ENCODE measurements at places on chromosomes 1 and 21.

GRCh38 chr1:185843986-185844385 lies 109.8 kb downstream of the HMCN1 start:
- DNase-seq = no peak

GRCh38 chr1:175599212-175599705 lies 144.1 kb downstream of the TNR start:
- DNase-seq = no peak

- no peak for DNase-seq
Measured at GRCh38 chr1:84253891-84254290, 47.6 kb upstream of the SAMD13 start.

GRCh38 chr1:6144647-6145395 lies 35.3 kb downstream of the CHD5 start:
- DNase-seq = no peak

DNA sequence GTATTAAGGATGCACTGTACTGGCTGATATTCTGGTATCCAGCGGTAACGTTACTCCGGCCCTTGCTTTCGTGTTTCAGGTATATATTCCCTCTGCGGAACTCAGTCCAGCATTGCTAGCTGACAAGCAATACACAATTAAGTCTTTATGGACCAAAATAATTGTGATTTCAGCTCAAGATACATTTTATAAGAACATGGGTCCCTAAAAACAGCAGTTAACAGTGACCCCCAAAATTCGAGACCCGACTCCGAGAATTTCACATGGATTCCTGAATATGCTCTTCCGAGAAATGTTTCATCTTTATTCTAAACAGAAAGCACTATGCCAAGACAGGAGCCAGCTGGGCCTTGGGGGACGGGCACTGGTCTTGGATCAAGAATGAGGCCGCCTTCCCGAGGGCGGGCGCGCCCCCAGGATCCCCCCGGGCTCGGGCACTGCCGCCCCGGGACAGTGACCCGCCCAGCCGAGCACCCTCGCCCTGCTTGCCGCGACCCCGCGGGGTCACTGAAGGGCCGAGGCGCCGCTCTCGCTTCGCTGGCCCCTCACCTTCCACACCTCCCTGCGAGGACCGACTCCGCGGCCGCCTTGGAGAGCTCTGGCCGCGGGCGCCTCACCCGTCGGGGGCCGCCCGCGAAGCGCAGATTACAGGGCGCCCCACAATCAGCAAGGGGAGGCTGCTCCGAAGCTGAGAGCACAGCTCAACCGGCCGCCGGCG lies 610 bp downstream of the SCYL3 start:
- DNase-seq = no peak

- no peak for DNase-seq
Measured at GRCh38 chr1:19412654-19413053, 72.7 kb downstream of the CAPZB start.

DNA sequence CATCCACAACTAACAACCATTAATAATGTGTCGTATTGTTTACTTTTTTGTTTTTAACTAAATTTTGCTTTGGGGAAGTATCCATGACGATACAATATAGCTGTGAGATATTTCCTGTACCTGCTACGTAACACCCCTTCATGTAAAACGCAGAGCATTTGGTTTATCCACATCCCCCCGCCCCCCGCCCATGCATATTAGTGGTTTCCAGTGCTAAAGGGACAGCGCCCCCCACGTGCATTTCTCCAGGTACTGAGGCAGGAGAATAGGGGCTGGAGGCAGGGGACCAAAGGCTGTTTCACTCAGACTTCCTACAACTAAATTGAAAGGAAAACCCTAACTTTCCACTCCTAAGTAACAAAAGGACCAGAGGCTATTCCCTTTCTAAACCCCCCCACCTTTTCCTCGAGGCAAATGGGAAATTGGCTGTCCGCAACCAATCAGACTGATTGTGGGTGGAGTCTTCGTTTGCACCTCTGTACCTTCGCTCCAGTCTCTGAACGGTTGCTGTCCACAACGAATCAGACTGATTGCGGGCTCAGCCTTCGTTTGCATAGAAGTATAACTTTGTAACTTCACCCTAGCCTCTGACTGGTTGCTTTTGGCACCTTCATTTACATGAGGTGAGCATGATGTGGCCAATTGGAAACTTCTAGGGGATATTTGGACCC lies 12.2 kb upstream of the RIPK4 start:
- no peak for DNase-seq

- no peak for DNase-seq
Measured at GRCh38 chr1:82388679-82389078, 587.9 kb downstream of the ADGRL2 start.

DNA sequence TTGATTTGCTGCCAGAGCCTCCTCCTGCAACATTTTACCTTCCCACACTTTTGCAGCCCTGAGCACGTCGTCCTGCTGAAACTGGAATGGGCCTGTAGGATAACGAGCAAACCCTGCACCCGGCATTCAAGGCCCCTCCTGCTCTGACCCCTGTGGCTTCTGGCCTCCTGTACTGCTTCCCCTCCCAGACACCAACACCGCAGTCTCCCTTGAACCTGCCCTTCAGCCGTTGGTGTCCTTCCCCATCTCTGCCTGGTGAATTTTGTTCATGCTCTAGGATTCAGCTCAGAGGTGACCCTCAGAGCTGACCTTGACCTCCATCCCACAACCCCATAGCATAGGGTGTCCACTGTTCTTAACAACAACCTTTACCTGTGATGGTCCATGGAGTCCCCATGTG lies 535.1 kb downstream of the MATN1 start:
- DNase-seq = no peak

- no peak for DNase-seq
Measured at GRCh38 chr1:59290193-59290949, 6.5 kb upstream of the FGGY start.

GRCh38 chr1:245301162-245301580 lies 146.4 kb downstream of the KIF26B start:
- no peak for DNase-seq

DNA sequence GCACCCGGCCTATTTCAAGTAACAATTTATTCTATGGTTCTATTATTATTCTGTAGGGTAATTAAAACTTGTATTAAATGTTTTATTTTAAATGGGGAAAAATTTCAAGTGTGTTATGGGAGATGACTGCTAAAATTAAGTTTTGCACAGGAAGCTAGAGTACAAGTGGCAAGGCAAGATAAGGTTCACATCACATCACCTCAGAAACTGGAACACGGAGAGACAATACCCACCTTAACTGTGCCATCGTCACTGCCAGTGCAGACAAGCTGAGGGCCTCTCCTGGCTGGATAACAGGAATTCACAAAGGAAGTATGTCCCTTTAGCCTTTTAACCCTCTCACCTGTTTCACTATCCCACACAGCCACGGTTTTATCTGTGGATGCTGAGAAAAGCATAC lies 7.6 kb downstream of the SNRNP40 start:
- no peak for DNase-seq

DNA sequence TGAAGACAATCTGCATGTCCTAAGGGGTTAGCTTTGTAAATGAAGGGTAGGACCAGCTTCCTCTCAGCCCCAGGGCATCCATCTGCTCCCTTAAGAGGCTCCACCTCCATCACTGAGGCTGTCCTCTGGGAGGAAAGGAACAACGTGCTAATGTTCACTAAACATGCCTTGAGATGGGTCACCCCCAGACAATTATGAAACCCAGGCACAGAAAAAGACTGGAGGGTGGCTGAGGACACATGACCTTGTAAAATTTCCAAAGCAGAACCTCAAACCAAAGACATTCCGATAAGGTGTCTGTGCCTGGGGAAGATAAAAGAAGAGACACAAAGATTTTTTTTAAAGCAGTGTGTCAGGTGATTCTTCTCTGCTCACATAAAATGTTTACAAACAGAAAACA lies 37.6 kb upstream of the ZNF124 start:
- no peak for DNase-seq

DNA sequence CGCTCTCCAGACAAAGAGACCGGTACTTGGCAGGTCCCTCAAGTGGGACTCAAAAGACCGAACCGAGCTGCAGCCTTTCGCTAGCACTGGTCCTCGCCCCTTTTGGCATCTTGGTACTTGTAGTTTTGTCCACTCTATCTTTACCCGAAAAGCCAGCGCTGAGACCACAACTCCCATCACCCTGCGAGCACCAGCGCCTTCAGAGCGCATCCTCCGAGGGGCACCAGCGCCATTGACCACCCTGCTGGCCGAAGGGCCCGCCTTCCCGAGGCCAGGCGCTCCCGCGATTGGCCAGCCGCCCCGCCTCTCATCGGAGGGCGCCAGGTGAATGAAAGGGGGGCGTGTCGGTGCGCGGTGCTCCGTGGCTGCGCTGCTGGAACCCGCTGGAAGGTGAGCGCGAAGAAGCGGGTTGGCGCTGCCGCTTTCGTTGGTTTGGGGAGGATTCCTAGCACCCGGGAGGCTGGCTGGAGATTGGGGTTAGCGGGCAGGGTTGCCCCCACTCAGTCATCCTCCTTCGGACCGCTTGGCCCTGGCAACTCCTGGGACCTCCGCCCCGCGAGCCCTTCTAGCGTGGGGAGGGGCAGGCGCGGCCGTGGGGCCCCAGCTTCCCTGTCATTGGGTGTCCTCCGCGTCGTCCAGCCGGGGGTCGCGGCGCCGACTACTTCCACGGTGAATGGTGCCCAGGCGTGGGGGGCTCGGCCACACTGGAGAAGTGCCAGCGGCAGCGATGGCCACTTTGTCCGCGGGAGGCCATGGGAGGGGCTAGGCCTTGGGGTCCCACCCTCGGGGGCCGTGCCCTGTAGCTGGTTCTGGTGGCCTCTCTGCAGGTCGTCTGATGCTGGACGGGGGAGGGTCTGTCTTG lies at the start of gene ZBTB8B:
TSS of gene ZBTB8B (plus strand) at position 357 of the 862 bp plus-strand sequence. CDS start 5,553 bp downstream, outside the sequence.
- DNase-seq = no peak

DNA sequence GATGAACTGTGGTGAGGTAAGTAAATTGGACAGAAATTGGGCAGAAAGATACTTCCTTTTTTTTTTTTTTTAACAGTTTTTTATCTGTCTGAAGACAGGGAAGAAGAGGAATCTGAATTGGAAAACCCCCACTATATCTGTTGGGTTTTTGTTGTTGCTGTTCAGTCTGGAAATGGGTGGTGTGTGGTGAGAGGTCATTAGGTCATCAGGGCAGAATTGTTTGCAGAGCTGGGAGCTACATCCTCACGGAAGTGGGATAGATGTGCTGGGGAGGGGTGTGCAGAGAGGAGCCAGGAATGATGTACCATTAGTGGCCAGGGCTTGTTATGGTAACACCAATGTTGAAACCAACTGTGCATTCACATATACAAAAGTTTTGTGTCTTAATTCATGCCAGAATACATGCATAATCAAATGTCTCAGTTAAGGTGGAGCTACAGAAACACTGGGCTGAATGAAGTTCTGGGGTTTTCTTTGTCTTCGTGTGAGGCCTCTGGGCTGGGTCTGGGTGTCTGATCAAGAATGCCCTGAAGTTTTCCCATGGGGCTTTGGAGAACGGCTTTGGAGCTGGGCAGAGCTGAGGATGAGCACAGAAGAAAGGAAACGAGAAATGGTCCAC lies 12.4 kb downstream of the USP25 start:
- DNase-seq = no peak

- no peak for DNase-seq
Measured at GRCh38 chr1:12040457-12041051, 21.3 kb downstream of the MIIP start.

- DNase-seq = no peak
Measured at GRCh38 chr1:54397090-54397591, 9.1 kb downstream of the SSBP3 start.

DNA sequence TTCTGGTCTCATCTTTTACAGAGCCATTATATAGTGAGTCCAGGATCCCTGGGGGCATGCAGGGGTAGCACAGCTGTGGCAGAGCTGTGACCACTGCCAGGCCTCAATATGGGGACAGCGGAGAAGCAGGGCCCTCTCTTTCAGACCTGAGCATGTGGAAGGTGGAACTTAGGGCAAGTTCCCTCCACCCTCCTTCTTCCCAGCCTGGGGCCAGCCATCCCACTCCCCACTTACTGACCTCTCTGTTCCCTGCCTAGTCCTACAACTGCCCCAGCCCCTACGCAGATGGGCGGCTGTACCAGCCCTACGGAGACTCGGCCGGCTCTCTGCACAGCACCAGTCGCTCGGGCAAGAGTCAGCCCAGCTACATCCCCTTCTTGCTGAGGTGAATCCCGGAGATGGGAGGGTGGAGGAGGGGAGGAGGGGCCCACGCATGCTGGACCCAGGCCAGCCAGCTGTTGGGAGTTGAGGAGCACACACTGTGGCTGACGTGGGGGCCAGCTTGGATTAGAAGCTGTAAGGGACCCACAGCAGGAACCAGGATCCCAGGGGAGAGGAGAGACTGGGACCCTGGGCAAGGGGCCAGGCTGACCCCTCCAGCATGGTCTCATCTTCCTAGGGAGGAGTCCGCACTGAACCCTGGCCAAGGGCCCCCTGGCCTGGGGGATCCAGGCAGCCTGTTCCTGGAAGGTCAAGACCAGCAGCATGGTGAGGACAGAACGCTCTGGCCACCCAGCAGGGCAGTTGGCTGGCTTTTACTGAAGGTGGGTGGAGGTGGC lies 10.7 kb downstream of the PSRC1 start:
- DNase-seq = no peak

DNA sequence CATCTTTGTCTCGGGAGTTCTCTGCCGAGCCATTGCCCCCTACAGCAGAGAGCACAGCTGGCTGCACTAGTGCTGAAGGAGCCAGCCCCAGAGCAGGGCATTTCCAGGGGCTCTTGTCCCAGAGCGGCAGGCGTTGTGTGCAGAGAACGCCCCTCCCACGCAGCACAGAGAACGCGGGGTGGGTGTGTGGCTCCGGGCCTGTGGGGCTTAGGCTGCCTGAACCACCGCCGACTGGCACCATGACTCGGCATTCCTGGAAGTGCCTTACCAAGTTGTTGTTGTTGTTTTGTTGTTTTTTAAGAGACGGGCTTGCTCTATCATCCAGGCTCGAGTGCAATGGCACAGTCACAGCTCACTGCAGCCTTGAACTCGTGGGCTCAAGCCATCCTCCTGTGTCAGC lies 15.8 kb upstream of the DIP2A start:
- no peak for DNase-seq

DNA sequence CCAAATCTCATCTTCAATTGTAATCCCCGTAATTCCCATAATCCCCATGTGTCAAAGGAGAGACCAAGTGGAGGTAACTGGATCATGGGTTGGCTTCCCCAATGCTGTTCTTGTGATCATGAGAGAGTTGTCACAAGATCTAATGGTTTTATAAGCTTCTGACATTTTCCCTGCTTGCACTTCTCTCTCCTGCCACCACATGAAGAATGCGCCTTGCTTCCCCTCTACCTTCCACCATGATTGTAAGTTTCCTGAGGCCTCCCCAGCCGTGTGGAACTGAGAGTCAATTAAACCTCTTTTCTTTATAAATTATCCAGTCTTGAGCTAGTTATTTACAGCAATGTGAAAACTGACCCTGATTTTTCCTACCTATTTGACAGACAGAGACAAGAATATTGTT lies 162.5 kb upstream of the SYT6 start:
- DNase-seq = no peak
